ENCODE measurements at places on chromosomes 16 and 17.

DNA sequence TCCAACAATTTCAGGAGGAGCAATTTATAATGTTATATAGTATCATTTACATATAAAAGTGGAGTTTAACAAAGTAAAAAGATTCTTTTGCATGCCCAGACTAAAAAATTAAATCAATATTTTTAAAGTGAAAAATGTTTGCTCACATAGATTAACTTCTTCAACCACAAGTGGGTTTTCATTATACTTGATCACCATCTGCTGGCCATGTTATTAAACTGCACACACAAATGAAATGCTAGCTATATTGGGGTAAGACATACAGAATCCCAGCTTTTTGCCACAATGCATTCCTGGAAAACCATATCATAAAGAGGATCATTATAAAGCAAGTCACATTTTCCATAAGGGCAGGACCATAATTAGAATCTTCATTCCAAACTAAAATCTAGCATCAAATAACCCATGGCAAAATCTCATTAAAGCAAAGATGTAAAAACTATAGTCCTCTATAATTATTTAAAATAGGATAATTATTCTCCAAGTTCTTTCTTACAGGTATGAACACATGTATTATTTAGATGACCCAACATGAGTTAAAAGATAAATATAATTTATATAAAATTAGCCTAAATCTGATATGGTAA is 26.3 kb downstream of the CEP112 start:
- no peak for DNase-seq

GRCh38 chr17:2060681-2061440 is 6.0 kb downstream of the HIC1 start:
- DNase-seq = no peak

DNA sequence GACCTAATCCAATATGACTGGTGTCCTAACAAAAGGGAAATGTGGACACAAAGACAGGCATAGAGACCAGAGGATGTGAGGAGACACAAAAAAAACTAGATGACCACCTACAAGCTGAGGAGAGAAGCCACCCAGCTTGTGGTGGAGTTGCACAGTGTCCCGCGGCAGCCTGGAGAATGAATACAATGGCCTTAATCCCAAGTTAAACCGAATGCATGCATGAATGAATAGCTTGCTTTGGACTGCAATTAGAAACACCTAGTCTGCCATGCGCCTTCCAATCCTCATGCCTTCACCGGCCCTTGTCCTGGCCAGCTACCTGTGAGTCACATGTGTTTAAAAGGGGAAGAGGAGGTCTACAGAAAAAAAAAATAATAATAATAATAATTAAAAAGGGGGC is 72.0 kb downstream of the CNGB1 start:
- no peak for DNase-seq

GRCh38 chr17:55347341-55347740 is 74.3 kb downstream of the MMD start:
- DNase-seq = no peak

DNA sequence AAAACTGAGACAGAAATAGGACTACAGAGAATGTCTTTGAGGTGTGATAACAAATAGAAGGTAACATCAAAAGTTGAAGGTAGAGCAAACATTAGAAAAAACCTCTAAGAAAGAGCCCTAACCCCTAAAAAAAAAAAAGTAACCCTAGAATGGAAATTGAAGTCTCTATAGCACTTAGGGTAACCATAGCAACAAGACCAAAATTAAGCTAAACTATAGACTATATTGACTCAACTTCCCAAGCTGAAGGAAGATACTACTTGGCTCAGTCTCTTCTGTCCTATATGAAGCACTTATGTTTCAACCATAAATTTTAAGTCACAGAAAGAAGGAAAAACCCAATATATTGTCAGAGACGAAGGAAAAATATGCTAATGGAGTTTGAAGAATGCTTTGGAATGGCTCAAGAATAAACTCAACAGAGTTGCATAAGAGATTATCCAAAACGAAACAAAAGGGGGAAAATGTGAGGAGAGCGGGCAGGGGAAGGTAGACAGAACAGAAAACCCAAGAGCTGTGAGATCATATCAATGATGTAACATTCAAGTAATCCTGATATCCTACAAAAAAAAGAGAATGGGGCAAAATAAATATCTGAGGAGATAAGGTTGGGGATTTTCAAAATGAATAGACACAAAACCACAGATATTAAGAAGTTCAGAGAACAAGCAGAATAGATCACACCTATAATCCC is 88.4 kb downstream of the USP32 start:
- DNase-seq = no peak

- no peak for DNase-seq
Observed at GRCh38 chr17:5922476-5922875, 147.7 kb upstream of the WSCD1 start.

DNA sequence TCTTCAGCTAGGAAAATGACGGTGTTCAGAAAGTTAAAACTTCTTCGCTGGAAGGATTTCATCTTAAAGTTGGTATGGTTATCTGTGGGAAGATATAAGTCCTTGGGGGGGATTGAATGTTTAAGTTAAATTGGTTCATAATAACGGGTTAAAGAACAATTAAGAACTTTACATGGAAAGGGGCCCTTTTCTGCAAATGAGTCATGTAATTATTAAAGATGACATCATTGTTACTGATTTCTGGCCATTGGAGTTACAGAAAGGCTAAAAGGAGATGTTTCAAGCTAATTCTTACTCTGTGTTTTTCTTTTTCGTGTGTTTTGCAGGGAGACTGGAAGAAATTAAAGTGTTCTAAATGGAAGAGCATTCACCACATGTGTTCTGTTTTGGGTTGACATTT is 20.6 kb upstream of the ABCA3 start:
- DNase-seq = no peak

- DNase-seq = no peak
Observed at GRCh38 chr16:84087001-84087400, 29.7 kb downstream of the MBTPS1 start.

DNA sequence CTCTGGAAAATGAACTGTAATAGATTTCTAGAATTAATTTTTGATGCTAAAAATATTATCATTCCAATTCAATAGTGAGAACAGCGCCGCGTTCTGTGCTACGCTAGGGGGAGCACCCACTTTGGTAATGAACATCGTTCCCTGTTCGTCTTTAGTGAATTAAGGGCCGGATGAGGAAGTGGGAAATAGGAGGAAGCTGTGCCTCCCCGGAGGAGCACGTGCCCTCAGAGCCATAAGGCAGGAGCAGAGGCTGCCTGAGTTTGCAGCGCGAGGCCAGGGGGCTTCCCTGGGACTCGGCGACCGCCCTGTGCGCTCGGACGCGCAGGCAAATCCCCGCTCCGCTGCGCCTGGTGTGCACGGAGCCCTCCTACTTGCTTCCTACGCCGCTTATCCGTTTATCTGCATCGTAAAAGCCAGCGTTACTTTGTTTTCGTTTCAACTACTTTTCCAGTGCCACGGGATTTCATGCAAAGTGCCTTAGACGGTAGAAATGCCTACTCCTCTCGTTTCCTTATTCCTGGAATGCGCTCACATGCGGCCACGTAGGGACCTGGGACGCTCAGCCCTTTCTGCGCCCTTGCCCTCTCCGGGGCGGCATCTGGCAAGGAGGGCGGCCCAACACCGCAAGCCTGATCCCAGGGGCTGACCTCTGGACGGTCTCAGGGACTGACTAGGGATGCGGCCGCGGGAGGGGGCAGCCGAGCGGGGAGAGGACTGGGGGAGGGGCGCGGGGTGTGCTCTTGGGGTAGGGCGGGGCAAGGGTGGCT is 76.4 kb downstream of the KCNJ12 start:
- no peak for DNase-seq

GRCh38 chr17:72411124-72411563 is 290.3 kb downstream of the SOX9 start:
- no peak for DNase-seq

DNA sequence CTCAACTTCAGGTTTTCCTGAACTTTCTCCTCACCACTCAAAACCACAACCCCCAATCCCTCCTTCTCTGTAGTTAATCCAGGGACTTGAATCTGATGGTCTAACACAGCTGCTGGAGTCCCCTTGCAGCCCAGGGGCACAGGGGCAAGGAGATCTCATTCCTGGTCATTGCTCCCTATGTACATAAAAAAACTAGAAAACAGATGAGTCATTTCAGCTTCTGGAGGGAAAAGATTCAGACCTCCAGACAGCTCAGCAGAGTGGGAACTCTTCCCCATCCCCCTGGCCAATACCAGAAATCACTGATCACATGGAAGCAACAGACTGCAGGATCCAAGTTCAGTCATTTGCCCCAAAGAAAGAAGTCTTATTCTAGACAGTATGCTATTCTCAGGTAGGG is 62.1 kb downstream of the DYNLRB2 start:
- DNase-seq = no peak

- no peak for DNase-seq
Observed at GRCh38 chr17:40101367-40102210, 1.2 kb upstream of the NR1D1 start.

GRCh38 chr16:67244387-67245185 is 2.7 kb downstream of the FHOD1 start:
- DNase-seq = peak; percentile 78

DNA sequence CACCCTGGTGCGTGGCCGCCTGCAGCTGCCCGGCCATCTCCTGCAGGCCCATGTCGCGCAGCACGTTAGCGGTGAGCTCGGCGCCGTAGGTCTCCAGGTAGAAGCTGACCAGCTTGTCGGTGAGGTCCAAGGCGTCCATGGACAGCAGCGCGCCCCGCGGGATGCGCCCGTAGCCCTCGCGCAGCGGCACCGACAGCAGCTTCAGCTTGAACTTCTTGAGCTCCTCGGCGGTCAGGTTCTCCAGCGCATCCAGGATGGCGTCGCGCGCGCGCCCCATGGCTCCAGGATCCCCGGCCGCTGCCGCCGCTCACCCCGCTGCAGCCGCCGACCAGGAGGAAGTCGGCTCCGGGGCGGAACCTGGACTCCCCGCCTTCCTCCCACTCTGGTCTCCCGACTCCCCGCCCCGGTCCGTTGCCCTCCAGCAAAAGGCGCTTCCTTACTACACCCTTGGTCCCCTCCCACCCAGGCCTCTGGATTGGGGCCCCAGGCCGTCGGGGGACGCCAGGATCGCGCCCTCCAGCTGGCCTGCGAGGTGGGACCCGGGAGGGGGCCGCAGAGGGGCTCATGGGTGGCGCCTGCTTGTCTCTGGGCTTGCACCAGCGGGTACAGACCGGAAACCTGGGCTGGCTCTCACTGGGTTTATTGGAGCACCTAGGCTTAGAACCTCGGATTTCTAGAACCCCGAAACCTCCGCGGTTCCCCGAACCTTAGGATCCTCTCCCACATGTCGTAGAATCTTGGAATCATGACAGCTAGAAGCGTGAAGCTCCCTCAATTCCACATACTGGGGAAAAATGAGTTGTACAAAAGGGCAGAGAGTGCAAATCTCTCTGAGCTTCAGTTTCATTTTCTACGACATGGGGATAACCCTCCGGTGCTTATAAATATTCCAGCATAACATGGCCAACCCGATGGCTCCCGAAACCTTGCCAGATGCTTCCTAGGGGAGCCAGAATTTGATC is at the start of gene PYCARD:
Gene PYCARD, minus strand, starts transcription at position 347 of the 962 bp plus-strand sequence. Its CDS starts 70 bp downstream, at position 277.
- no peak for DNase-seq

- no peak for DNase-seq
Observed at GRCh38 chr16:56995136-56995805, 5.9 kb downstream of the NLRC5 start.

DNA sequence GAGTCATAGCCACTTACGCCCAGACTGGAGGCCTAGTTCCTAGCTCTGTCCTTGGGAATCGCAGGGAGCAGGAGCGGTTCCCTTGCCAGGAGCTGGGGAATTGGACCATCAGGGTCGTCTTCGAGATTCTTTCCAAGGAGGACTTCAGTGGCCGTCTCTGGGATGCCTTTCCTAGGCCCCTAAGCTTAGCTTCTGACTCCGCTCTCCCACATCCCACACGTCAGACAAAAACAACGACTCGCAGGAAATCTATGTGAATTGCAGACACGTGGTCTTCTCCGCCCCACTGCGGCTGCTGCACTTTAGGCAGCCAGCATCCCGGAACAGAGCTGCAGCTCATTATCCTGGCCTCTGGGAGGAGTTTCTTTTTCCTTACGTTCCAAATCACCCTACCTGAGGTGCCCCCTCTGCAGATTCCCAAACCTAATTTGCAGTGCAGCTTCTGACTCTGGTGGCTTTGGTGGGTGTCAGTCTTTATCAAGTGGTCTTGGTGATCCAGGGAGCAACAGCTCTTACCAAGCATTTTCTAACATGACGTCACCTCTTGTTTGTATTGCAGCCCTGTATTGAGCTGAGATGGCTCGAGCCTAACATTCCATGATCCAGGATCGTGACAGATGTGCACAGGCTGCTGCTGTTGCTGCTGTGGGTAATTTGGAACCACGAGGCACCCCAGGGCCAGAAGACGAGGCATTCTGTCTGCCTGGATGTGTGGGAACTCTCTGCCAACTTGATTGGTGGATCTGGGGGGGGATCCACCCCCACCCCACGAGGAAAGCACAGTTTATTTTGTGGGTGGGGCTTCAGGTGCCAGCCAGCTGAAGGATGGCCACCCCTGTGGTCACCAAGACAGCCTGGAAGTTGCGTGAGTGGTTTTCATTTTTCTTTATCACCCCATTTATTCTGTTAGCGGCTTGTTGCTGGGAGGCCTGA is 1.1 kb downstream of the KATNB1 start:
- peak; percentile 23 for DNase-seq

GRCh38 chr17:43431714-43432523 is 33.1 kb downstream of the ARL4D start:
- no peak for DNase-seq

DNA sequence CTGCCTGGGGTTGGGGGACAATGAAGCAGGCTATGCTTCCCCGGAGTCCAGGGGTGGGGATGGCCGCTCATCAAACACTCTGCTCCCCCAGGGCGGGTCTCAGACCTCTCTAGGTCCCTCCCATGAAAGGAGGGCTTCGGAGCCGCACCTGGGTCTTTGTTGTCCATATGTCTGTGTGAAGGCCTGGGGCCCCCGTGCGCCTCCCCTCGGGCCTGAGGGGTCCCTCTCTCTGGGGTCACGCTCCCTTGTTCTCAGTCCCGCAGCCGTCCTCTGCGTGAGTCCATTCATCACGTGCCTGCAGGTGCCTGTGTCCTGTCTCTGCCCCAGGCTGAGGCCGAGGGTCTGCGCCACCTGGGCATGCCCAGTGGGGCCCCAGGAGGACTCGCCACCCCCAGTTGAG is 15.6 kb downstream of the BAHCC1 start:
- DNase-seq = no peak

DNA sequence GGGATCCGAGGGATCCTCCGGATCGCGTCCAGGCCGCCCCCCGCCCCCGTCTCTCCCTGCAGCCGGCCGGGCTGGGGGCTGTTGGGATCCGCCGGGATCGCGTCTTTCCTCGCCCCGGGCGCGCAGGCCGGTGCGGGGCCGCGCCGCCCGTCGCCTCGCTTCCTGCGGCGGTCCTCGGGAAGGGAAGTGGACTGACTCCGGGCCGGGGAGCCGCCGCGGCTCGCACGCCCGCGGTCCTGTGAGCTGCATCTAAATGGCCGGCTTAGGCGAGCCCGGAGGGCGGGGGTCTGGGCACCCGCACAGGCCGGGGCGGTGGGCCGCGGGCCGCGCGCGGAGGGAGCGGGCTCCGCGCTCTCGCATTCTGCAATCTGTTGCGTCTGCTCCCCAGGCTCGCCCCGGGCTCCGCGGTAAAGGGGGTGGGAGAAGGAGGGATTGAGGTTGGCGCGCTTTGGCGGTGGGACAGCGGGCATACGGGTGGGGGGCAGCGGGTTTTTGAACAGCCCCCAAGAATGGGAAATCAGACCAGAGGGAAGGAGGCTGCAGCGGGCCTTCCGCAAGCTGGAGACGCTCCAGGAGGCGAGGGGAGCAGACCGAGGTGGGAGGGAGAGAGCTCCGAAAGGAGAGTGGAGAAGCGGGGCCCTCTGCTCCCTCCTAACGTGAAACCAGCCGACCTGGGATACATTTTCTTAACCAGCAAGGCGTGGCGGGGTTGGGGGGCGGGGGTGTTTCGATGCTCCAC is 2.2 kb downstream of the TMEM132E start:
- DNase-seq = no peak

- no peak for DNase-seq
Observed at GRCh38 chr16:67533024-67533560, 4.5 kb downstream of the RIPOR1 start.
